Lower lobe of right lung (tissue), 2 donors: ENCODE measurements at places on chromosomes 1 and 21. TPM values are rescaled to one million over a fixed set of nuclear protein-coding genes. Genes with fewer than 3 reads are reported as not detected.

Gene EDEM3
- 45.5 TPM for total RNA-seq

Gene GBP3
- 60.2 TPM for total RNA-seq

Gene KDF1
- 8.1 TPM for total RNA-seq

Gene STIL
- total RNA-seq: 1.6 TPM

Gene DIO1
- not detected for total RNA-seq

Gene GPR25
- total RNA-seq: 0.62 TPM

Gene FMO5
- 106 TPM for total RNA-seq

Gene ARL8A
- 98.0 TPM for total RNA-seq

Gene MIXL1
- total RNA-seq: 0.38 TPM

Gene ETNK2
- 4.5 TPM for total RNA-seq

Gene FCGR3A
- 323 TPM for total RNA-seq

Gene PTPN7
- 8.5 TPM for total RNA-seq

Gene FMO4
- 5.9 TPM for total RNA-seq

Gene AJAP1
- total RNA-seq: 0.77 TPM

Gene SH2D5
- not detected for total RNA-seq

Gene CD1B
- not detected for total RNA-seq

Gene RAB25
- total RNA-seq: 58.0 TPM

Gene SPRR2E
- total RNA-seq: not detected

Gene ALPL
- total RNA-seq: 123 TPM

Gene ALG14
- total RNA-seq: 4.6 TPM

Gene FNBP1L
- 40.6 TPM for total RNA-seq

Gene ORC1
- total RNA-seq: 0.68 TPM

Gene MMP23B
- total RNA-seq: 27.2 TPM

Gene LAMB3
- 47.2 TPM for total RNA-seq

Gene SPRR3
- total RNA-seq: not detected

Gene KLHDC8A
- total RNA-seq: 0.97 TPM

Gene SPRR2A
- total RNA-seq: not detected
